COLO829 (cell line): ENCODE measurements at places on chromosomes 2 and 18.

GRCh38 chr2:201882353-201883090 lies 76.2 kb downstream of the CDK15 start:
- DNase-seq: no peak

DNA sequence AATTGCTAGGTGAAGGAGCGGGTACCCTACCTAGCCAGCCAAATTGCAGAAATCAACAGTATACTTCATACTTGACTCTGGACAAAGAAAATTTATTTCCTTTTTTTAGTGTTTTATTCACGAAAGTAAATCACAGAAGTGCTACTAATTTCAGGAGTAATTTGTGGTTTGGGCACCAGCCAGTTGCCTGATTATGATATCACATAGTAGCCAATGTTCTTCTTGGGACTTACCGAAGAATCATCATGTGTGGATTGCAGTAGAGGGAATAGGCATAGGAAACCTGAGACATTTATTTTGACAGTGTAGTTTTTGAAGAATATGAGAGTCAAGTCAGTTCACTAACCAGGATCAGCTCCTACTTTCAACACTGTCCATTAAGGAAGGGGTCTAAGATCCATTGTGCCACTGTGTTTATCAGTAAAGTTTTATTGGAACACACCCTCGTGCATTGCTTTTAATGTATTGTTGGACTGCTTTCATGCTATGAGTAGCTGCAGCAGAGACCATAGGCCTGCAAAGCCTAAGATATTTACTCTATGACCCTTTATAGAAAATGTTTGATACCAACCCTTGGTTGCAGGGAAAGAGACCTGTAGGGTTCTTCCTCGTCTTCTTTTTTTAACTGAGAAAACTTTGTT lies 32.1 kb downstream of the TNFRSF11A start:
- no peak for DNase-seq

GRCh38 chr2:3100386-3100785 lies 277.2 kb downstream of the EIPR1 start:
- DNase-seq: no peak

GRCh38 chr18:48954886-48955819 lies 4.4 kb upstream of the SMAD7 start:
- no peak for DNase-seq

- DNase-seq: no peak
Observed at GRCh38 chr2:8234757-8235374, 447.0 kb upstream of the ID2 start.

- no peak for DNase-seq
Observed at GRCh38 chr18:23415515-23415914, 37.6 kb upstream of the RIOK3 start.

DNA sequence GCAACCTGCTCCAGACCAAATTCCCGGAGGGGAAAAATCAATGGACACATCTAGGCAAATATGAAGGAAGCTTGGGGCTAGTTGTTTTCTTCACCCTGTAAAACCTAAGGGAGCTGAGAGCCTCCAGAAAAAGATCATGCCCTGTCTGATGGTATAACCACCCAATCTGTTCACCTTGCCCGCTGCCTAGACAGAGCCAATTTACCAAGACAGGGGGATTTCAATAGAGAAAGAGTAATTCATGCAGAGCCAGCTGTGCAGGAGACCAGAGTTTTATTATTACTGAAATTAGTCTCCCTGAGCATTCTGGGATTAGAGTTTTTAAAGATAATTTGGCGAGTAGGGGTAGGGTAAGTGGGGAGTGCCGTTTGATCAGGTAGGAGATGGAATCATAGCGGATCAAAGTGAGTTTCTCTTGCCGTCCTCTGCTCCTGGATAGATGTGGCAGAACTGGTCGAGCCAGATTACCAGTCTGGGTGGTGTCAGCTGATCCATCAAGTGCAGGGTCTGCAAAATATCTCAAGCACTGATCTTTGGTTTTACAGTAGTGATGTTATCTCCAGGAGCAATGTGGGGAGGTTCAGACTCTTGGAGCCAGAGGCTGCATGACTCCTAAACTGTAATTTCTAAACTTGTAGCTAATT lies 35.1 kb upstream of the B4GALT6 start:
- DNase-seq: no peak

GRCh38 chr2:216572582-216573578 lies 60.3 kb upstream of the IGFBP2 start:
- DNase-seq: no peak

DNA sequence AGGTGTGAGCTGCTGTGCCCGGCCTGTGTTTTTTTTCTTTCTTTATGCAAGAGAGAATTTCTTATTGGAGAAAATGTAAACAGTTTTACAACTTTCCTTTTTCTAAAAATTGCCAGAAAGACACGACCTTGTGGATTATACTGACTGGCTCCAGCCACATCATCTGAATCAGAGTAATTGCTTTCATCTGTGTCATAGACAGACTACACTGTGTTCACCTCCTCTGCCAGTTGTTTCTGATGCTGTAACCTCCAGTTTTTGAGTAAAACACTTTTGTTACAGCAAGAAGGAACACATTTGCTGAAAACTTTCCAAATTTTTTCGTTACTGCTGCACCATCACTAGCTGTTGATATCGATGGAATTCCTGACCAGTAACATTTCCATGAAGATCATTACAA lies 43.9 kb upstream of the PLEKHM3 start:
- DNase-seq: no peak

- DNase-seq: no peak
Observed at GRCh38 chr2:134246154-134246874, 7.6 kb upstream of the MGAT5 start.

GRCh38 chr2:219520079-219520478 lies 5.8 kb downstream of the ASIC4 start:
- DNase-seq: no peak

DNA sequence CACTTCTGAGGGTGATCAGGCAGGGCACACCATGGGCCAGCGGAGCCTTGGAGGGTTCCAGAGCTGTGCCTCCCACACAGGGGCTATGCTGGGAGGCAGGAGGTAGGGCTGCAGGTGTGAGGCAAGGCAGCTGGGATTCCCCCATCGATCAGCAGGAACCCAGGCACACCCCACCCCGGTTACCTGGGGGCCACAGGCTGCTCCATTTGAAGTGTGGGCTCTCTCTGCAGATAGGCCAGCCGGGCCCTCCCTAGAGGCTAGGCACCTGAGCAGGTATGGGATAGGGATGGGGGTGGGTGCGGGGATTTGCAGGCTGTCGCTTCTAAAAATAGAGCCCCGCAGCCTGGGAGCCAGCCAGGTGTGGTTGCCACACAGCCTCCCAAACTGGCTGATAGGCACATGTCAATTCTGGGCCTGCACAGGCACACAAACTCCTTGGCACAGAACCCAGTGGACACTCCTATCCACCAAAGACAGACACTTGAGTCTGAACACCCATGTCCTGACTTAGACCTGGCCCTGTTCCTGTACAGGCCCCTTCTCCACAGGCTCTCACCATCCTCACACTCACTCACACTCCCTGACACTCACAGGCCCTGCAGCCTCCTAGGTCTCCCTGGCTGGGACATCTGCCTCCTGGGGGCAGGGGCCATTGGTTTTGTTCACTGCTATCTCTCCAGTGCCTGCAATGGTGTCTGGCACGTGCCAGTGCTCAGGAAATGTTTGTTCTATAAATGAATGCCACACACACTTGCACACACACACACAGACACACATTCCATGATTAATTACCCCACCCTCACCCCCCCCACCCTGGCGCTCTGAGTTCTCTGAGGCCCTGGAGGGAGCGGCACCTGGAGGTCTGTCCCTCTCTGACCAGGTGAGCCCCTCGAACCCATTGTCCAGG lies 73.4 kb downstream of the ZFP36L2 start:
- no peak for DNase-seq

- DNase-seq: no peak
Observed at GRCh38 chr18:6374935-6375529, 39.7 kb downstream of the L3MBTL4 start.

DNA sequence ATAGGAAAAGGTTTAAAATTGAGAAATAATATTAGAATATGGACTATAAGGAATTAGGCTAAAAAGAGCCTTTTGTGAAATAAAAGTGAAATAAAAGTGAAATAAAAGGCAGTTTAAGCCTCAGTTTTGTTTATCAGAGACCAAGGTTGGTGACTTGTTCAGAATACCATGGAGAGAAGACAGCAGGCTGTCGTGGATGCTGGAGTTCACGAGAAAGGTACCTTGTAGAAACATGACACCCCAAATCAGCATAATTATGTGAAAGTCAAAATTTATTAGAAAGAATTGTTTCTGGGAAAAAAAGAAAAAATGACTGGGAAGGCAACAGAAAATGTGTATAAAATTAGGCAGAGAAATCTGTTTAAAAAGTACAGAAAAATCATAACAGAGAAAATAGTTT lies 46.5 kb upstream of the SPAG16 start:
- DNase-seq: no peak

GRCh38 chr2:37681587-37681986 lies 10.1 kb upstream of the CDC42EP3 start:
- no peak for DNase-seq

DNA sequence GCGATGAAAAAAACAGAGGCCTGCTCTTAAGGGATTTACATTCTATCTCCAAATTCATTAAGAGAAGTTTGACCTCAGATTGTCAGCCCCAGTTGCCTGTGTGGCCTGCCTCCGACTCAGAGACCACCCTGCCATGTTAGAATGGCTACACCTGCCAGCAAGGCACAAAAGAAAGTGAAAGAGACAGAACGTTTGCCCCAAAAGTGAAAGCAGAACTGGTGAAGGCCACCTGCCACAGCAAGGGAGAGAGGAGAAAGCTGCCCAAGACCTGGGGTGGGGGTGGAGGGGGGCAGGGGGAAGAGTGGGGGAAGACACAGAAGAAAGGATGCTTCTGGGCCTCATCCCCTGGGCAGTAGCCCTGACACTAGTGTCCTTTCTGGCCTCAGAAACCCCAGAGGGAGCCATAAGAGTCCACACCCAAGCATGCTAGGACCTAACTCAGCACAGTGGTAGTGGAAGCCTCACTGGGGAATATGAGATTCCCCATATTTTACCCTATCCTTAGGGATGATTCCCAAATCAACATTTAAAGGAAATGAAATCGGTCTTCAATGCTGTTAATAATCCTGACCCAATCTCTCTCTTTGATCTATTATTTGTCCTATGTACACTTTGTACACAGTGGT lies 389.7 kb downstream of the TXNL1 start:
- no peak for DNase-seq

GRCh38 chr2:223474893-223475292 lies 127.3 kb downstream of the SCG2 start:
- no peak for DNase-seq

GRCh38 chr18:56235071-56235470 lies 403.3 kb downstream of the TXNL1 start:
- no peak for DNase-seq

DNA sequence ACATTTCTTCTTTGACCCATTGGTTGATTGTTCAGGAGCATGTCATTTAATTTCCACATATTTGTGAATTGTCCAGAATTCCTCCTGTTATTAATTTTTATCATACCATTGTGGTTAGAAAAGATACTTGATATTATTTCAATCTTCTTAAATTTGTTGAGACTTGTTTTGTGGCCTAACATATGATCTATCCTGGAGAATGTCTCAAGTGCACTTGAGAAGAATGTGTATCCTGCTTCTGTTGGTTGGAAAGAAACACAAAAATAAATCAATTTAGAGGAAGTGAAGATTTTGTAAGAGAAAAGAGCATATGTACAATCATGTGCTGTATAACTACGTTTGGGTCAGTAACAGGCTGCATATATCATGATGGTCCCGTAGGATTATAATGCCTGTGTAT lies 118.6 kb upstream of the CDC42EP3 start:
- DNase-seq: no peak

GRCh38 chr2:1846046-1847015 lies 102.0 kb upstream of the PXDN start:
- no peak for DNase-seq

DNA sequence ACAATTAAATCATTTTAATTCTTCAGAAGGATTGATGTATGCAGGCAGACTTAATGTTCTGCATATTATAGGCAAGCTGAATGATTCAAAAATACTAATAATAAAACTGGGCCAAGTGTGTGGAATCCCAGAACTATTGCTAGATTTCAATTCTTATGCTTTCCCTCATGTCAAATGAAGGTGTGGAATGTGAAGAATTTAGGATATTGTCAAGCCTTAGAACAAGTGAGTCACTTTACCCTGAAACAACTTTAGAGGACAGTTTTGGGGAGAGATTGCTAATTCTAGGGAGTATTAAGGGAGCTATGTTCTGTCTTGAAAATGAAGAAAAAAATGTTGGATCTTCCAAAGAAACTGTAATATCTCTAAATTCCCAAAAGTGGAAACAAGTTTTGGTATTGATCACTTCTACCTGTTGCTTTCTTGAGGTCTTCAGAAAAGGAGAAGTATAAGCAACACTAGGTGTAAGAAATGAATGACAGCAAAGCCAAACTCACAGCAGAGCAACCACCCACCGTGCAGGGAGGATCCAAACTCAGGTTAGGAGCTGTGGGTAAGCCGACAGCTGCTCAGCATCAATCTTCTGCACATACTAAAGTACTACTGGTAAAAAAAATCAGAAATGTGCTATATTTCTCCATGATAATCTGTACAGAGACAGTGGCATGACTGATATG lies 818.1 kb downstream of the SLC4A3 start:
- no peak for DNase-seq

DNA sequence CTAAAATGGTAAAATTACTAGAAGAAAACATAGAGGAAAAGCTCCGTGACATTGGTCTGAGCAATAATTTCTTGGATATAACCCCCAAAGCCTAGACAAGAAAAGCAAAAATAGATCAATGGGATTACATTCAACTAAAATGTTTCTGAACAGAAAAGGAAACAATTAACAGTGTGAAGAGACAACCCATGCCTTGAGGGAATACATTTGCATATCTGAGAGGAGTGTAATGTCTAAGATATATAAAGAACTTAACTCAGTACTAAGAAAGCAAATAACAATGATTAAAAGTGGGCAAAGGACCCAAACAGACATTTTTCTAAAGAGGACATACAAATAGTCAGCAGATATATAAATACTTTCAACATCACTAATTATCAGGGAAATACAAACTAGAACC lies 206.2 kb downstream of the VAPA start:
- no peak for DNase-seq

DNA sequence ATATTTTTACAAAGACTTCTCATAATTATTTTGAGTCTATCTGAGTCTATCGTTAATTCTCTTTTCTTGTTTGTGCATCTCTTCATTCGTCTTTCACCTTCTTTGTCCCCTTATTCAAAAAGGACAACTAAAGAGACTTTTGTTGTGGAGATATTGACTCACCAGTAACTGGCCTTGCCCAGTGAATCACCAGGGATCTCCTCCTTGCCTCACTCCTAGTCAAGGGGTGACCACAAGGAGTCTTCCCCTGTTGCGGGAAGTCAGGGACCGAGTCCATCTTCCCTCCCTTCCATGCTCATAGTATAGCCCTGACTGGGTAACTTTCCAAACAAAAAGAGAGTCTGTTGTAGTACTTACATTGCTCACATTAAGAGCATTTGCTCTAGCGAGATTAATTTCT lies 158.9 kb downstream of the NEB start:
- no peak for DNase-seq

- DNase-seq: no peak
Observed at GRCh38 chr2:234427081-234428061, 69.5 kb downstream of the ARL4C start.

GRCh38 chr2:156536534-156536933 lies 100.4 kb downstream of the GPD2 start:
- DNase-seq: no peak

- DNase-seq: no peak
Observed at GRCh38 chr2:202034249-202035088, 814 bp downstream of the FZD7 start.

- DNase-seq: peak; percentile 72
Observed at GRCh38 chr2:9097892-9098291, 94.4 kb upstream of the MBOAT2 start.

GRCh38 chr2:138269765-138270164 lies 231.8 kb upstream of the SPOPL start:
- no peak for DNase-seq
